Activated CD8-positive, alpha-beta memory T cell treated with anti-CD3 and anti-CD28 coated beads, Interleukin-2, amount 50 U/mL, for 4 hours (primary cell): ENCODE measurements at places on chromosomes 12 and 14.

- no peak for DNase-seq
Observed at GRCh38 chr14:59333668-59334067, 131.5 kb downstream of the GPR135 start.

- no peak for DNase-seq
Observed at GRCh38 chr14:24100197-24100981, 6.3 kb downstream of the PCK2 start.

GRCh38 chr12:8950702-8951478, 1.4 kb upstream of the M6PR start:
- DNase-seq, result no peak

- peak; percentile 7 for DNase-seq
Observed at GRCh38 chr14:104353921-104354701, 215.7 kb downstream of the KIF26A start.

GRCh38 chr14:21311614-21312013, 31.7 kb downstream of the RPGRIP1 start:
- DNase-seq, result no peak

- no peak for DNase-seq
Observed at GRCh38 chr14:105167303-105168092, 1.1 kb downstream of the JAG2 start.

- no peak for DNase-seq
Observed at GRCh38 chr14:75917322-75917945, 64.4 kb downstream of the TGFB3 start.

GRCh38 chr12:96240656-96241055, 46.5 kb downstream of the ELK3 start:
- DNase-seq, result no peak

- DNase-seq, result no peak
Observed at GRCh38 chr14:71301611-71302010, 394.4 kb downstream of the PCNX1 start.

GRCh38 chr14:22691171-22691570, 47.0 kb upstream of the OR6J1 start:
- no peak for DNase-seq

GRCh38 chr14:99427632-99428300, 52.9 kb downstream of the SETD3 start:
- DNase-seq, result no peak

- DNase-seq, result no peak
Observed at GRCh38 chr12:117361347-117361751, at the start of gene NOS1. TSS of gene NOS1 (minus strand) at chr12:117361626. CDS start at chr12:117331069, 30,557 bp downstream.

DNA sequence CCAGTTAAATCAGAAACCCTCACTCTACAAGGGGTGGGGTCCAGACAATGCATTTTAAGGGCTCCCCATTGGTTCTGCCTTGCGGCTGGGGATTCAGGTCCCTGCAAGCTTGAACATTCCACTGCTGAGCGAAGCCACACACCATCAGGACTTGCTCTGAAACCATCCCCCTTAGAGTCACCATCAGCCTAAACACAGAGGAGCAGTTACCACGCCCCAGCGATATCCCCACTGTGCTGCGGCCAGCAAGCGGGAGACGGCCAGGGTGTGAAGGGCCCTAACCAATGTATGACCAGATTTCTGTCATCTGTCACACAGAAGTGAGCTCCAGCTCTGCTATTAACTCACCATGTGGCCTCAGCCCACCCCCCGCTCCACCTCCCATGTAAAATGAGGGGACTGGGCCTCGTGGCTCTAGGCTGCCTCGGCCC, 29.7 kb downstream of the CCDC88C start:
- DNase-seq, result no peak

DNA sequence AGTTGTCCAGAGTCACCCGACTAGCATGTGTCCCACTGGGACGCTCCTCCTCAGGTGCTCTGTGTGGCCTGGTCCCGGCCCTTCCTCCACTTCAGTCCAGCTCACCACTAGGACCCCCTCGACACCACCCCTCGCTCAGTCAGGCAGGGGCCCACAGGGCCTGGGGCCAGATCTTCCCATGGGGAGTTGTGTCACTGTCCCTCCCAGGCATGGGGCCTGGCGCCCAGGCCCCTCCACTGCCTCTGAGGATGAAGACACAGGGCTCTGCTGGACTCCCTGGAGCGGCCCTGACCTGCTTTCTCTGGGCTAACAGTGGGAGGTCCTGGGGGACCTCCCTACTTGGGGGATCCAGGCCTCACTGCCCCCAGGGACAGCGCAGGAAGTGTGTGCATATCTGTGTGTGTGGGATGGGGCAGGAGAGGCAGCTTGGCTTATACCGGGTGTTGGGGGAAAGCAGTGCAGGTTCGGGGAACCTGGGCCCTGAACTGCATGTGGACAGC, 43.8 kb downstream of the KRT80 start:
- no peak for DNase-seq

- no peak for DNase-seq
Observed at GRCh38 chr12:110046451-110047187, 1.7 kb downstream of the C12orf76 start.

GRCh38 chr12:52698651-52699340, 4.5 kb downstream of the KRT77 start:
- DNase-seq, result no peak

DNA sequence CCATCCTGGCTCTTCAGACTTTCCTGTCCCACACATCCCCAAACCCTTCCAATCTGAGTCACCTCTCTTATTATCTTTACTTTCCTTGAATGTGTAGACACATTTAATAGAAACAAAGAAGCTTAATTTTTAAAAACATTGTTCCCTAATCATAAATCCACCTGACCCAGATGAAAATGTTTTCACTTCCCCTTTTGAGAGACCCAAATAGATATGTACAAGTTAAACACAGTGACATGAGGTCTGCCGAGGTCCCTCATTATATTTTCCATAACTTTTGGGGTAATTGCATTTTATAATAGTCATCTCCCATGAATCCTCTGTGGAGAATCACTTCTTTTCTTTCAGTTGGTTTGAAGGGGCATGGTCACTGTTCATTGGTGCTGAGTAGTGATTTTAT, 191.1 kb downstream of the GRIN2B start:
- DNase-seq, result no peak

GRCh38 chr12:16324772-16325171, 22.7 kb upstream of the MGST1 start:
- DNase-seq, result no peak

GRCh38 chr12:68367903-68368302, 35.7 kb upstream of the MDM1 start:
- DNase-seq, result no peak

DNA sequence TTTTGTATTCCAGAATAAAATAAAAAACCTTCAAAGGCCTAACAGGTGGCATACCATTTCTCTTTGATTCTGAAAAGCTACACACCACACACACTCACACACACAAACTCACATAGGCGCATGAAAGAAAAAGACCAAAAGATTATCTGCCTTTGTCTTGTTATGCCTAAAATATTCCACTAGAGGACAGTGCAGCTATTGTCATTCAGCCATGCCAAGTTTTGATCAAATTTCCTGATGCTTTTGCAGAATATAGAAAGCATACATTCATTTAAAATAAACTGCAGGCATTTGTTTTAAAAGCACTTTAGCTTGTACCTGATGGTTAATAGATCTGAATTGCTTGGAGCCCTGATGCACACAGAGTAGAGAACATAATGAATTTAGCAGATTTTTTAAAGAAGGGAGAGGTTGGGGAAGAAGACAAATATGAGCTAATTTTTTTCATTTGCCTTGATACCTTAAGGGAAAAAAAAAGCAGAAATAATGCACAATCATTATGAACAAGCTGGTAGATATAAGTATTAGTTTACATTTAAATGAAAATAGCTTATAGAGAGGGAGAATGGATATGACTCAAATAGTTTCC, 1766.9 kb upstream of the SEL1L start:
- no peak for DNase-seq

- no peak for DNase-seq
Observed at GRCh38 chr12:125015680-125016310, 22.4 kb downstream of the BRI3BP start.

DNA sequence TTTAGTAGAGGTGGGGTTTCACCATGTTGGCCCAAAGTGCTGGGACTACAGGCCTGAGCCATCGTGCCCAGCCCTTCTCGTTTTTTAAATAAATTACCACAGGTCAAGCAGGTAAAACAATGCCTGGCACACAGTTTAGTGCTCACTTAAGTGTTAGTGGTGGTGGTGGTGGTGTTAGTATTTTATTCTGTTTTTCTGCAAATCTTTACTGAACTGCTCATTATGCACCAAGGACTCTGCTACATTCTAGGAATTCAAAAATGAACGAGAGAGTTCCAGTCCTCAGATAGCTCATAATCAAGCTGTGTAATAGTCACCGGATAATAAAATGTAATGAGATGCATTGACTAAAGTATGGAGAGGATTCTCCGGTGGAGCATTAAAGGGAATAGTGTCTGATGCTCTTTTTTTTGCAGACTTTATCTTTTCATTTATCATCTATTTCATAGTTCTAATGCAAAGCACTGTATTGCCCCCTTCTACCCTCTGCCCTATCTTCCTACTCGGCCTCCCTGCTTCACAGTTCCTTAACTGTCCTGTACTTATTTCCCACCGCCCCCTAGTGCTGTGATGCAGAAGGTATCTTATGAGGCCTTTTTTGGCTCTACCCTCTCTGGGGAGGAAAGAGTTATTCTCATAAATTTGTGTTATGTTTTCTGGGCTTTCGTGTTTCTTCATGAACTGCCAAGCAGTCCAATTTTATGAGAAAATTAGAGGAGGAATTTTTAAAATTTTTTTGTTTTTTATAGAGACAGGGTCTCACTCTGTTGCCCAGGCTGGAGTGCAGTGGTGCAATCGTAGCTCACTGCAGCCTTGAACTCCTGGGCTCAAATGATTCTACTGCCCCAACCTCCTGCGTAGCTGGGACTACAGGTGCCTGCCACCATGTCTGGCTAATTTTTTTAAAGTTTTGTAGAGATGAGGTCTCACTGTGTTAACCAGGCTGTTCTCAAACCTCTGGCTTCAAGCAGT, 1.0 kb downstream of the ITFG2 start:
- DNase-seq, result peak; percentile 45

- peak; percentile 42 for DNase-seq
Observed at GRCh38 chr12:9906873-9907272, 25.3 kb downstream of the CLEC2A start.

- DNase-seq, result peak; percentile 24
Observed at GRCh38 chr12:117119592-117120198, 20.5 kb upstream of the TESC start.

DNA sequence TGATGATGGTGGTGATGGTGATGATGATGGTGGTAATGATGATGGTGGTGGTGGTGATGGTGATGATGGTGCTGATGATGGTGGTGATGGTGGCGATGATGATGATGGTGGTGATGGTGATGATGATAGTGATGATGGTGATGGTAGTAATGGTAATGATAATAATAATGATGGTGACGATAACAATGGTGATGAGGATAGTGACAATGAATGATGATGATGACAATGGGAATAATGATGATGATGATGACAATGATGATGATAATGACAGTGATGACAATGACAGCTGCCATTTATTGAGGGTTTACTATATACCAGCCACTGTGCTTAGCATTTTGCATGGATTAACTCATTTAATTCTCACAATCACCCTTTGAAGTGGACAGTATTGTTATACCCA, 94.6 kb downstream of the SRRM4 start:
- no peak for DNase-seq

DNA sequence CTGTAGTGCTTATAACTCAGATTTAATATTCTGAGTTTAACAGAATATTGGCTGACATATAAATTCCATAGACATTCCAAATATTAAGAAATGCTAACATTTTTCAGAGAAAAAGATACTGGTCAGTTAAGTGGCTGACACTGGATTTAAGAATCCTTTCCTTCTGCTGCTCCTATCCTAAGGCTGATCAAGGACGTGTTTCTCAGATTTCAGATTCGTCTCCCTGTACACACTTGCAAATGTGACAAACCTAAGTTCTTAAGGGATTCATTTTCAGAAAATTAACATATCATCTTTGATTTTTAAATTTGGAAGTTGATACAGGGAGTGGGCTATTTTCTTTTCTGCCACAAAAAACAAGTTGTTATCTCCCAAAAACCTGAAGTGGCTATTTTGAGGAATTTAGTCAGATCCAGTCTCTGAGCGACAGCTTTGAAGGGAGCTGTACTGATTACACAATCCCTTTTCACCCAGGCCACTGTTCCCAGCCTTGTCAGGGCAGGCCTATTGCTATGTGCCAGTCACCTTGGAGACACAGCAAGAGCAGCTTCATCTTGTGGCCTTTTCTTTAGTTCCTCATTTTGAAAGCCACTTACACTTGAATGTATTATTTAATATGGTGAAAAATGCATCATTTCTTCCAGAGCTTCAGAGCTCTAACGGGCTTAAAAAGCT, 370.6 kb downstream of the KCNH5 start:
- no peak for DNase-seq

GRCh38 chr12:127925971-127926370, 341.0 kb upstream of the TMEM132C start:
- no peak for DNase-seq

DNA sequence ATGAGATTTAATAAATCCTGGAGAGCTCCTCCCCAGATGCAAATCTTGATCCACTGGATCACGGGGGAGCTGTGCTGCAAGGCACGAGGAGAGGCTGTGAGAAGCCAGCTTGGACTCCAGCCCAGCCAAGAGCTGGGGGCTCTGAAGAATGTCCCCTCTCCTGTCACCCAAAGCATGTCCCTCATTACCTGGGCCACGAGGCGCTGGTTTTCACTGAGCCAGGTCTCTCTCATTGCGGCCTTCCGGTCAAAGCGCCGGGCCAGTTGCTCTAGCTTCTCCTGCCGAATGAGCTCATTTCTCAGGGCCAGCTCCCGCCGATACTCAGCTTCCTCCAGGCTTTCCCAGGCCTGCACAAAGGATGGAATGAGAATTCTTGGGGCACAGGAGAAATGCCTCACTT, 83.3 kb downstream of the SPTB start:
- DNase-seq, result no peak

- no peak for DNase-seq
Observed at GRCh38 chr14:69672356-69672755, 61.0 kb downstream of the SUSD6 start.

GRCh38 chr14:66311990-66312389, 174.2 kb upstream of the CCDC196 start:
- DNase-seq, result no peak

DNA sequence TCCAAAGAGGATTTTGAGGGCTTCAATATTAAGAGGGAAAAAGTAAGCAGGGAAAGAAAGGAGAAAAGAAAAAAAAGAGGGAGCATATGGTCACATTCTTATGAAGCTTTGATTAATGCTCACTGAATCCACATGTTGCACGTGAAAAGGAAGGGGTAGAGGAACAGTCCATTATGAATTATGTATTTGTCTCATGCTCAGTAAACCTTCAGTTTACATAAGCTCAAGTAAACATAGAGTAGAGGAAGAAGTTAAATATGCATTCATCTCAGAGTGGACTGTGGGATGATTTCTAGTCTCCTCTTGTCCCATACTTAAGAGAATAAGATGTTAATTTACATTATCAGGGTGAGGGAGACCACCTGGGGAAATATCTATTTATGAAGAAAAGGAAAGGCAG, 334.5 kb downstream of the IPO8 start:
- DNase-seq, result no peak

GRCh38 chr14:100476012-100476822, 111.0 kb downstream of the BEGAIN start:
- no peak for DNase-seq

DNA sequence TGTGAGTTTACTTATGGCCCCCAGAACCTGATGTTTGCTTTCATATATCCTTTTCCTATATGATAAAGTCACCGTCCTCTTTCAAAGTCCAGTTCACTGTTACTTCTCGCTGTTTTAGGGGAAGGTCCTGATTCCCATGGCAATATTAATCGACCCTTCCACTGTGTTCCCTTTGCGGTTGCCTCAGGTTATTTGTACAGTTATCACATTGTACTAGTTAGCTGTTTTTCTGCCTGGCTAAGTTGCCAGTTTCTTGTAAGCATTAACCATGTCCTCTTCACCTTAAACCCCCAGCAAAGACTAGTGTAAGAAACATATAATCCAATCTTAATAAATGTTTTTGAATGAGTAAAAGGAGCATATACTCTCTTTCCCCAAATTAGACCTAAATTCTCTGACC, 115.0 kb upstream of the PPFIA2 start:
- no peak for DNase-seq
